ENCODE measurements at places on chromosomes 1 and 21.

DNA sequence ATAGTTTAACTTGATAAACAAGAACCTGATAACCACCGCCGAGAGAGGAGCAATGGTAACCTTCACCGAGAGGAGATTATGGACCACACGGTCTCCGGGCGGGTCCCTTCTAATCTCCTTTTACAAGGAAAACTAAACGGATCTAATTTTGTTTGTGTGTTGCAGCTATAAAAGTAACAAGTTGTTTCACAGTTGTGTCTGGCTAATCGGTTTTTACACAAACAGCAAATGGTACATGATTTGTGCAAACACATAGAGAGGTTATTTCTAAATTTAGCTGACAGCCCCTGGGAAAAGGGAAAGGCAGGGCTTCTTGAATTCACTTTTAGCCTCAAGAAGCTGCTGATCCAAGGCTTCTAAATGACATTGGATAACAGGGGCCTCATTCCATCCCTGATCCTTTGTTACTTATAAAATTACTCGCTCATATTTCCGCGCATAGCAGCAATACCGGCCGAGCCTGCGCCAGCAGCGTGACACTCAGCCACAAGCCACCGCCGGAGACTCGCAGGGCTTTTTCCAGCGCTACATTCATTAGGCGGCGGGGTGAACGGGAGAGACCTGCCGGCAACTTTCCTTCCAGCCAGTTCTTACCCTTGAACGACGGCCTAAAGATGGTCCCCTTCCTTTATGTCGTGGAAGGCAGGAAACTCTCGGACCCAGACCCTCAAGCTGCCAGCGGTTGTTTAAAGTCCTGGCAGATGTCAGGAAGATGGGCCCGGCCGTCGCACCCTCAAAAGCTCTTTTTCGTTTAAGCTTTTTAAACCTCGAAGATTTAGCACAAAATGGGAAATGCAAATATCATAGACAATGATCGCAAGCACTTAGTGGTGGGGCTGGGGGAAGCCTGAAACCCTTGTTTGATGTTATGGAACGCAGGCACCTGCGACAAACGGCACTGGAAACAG, 4.4 kb downstream of the FOXD3 start:
- no peak for DNase-seq

DNA sequence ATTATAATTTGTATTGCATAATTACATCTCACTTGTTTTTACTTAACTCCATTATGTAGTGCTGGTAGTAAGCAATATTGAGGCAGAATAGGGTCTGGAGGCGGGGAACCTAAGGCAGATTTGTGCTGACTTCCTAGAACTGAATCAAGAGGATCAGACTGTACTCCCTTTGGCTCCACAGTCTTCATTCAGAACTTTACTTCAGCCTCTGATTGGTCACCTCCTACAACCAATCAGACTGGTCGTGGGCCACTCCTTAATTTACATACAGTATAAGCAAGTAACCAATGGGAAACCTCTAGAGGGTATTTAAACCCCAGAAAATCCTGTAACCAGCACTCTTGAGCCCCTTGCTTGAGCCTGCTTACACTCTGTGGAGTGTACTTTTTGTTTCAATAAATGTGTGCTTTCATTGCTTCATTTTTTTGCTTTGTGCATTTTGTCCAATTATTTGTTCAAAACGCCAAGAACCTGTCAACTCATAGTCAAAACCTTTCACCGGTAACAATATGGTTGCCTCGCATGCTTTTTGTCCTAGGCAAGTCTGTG, 31.6 kb downstream of the ZBTB8OS start:
- no peak for DNase-seq

- no peak for DNase-seq
These were observed 96.3 kb upstream of the ACTL8 start for GRCh38 chr1:17658837-17659236.

GRCh38 chr1:29396438-29397255, 160.3 kb downstream of the PTPRU start:
- no peak for DNase-seq

DNA sequence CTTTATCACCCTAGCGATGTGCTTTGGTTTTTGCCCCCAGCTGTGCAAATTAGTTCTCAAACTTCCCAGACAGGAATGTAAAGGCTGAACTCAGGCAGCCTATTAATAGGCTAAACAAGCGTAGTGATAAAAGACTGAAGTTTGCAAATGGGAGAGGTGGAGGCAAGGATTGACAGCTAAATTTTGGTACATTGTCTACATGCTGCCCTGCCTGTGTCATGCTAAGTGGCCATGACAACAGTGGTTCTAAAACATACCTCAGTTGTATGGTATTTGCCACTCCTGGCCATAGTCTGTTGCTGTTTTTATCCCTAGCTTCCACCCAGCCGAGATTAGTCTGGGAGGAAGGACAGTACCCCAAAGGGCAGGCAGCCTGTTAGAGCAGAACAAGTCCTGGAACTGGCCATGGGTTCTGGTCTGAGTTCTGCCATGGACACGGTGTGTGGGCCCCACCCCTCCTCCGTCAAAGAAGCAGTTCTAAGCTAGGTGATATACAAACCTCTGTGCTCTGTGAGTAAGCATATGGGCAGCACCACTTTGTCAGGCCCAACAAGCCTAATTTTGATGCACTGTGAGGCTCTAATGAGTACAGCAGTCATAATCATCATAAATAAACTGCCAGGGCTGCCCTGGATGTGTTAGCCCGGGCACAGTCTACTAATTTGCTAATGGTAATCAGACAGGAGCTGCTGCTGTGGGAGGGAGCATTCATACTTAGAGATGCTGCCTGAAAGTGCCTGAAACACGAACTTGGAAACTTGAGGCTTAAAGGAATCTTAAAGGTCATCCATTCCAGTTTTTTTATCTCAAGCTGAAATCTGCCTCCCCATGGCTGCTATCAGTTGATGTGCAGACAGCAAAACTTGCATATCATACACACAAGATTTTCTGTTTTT, 177.1 kb downstream of the HHAT start:
- DNase-seq, result no peak

DNA sequence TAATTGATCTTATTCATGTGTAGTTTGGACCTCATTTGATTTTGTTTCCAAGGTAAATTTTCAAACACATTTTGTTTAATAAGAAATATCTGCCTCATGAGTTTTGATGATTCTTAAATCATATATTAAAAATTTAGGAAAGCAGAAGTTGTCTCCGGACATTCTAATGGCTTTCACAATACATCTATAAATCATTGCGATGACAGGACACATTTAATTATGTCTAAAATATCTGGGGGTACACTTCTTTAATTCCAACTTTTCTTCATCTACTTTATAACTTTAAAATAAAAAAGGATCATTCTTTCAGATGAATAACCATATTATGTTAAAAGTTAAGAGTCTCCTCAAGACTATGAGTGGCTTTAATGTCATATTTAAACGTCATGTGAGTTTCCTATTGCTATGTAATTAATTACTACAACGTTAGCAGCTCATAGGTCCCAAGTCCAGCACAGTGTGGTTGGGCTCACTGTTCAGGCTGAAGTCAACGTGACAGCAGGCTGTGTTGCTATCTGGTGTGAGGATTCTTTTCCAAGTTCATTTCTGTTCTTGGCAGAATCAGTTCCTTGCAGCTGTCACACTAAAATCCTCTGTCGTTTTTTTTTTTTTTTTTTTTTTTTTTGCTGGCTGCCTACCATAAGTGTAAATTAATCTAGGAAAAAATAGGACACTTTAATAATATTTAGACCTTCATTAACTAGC, 893.5 kb downstream of the LTN1 start:
- no peak for DNase-seq

- no peak for DNase-seq
These were observed 668.0 kb downstream of the MRPL39 start for GRCh38 chr21:24939291-24939690.

GRCh38 chr1:241606544-241606943, 33.6 kb downstream of the CHML start:
- no peak for DNase-seq

DNA sequence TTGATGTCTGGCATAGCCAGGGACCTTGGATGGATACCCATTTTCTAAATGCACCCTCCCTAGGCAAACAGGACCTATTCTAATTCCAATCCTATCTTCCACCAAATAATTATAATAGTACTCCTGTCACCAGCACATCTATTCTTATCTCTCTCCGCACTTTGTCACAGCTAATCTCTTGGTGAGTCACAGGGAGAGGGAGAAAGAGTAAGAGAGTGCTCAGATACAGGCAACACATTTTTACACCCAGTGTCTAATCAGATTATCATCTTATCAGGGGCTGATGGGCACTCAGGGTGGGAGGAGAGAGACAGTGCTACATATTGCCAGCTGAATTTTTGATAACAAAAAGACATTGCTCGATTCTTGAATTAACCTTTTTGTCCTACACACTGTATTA, 275.0 kb upstream of the BEND5 start:
- no peak for DNase-seq

DNA sequence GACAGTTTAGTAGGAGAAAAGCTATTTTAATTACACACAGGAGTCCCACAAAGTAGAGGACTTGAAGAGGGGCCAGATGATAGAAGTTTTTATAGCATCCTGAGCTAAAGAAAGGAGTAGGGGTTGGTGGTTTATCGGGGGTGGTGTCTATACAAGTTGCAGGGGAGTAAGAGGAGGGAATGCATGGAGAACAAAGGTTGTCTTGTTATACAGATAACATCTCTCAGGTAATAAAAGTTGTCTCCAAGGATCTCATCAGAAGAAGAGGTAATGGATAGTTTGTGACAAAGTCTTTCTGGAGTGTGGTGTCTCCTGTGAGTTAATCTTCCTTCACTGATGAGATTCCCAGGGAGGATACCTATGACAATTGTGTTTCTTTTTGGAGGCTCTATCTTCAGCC, 23.4 kb upstream of the NUF2 start:
- DNase-seq, result no peak

DNA sequence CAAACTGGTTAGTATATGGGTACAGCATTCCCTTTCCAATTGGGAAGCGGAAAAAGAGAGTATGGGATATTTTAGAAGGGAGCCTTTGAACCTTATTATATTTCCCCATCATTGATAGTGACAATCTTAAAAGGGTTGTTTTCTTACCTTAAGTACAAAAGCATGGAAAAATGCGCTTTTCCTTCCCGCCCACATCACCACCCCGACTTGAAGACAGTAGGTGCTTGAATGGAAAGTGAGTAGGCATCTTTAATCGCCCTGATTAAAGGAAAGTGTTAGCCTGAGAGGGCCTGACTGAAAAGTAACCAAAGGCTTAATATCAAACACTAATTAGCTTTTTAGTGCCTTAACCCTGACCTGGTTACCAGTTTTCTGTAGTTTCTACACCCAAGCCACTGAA, 15.4 kb downstream of the GGPS1 start:
- no peak for DNase-seq

- DNase-seq, result no peak
These were observed 180.4 kb upstream of the PKN2 start for GRCh38 chr1:88503646-88504045.

All from GM12864 (cell line).